Stimulated activated naive CD8-positive, alpha-beta T cell treated with anti-CD3 and anti-CD28 coated beads, Interleukin-15, amount 100 ng/mL, for 72 hours (primary cell): ENCODE measurements at places on chromosomes 13 and 19.
A peak's percentile ranks its signal among the peaks of the same experiment; 100 is the strongest.

DNA sequence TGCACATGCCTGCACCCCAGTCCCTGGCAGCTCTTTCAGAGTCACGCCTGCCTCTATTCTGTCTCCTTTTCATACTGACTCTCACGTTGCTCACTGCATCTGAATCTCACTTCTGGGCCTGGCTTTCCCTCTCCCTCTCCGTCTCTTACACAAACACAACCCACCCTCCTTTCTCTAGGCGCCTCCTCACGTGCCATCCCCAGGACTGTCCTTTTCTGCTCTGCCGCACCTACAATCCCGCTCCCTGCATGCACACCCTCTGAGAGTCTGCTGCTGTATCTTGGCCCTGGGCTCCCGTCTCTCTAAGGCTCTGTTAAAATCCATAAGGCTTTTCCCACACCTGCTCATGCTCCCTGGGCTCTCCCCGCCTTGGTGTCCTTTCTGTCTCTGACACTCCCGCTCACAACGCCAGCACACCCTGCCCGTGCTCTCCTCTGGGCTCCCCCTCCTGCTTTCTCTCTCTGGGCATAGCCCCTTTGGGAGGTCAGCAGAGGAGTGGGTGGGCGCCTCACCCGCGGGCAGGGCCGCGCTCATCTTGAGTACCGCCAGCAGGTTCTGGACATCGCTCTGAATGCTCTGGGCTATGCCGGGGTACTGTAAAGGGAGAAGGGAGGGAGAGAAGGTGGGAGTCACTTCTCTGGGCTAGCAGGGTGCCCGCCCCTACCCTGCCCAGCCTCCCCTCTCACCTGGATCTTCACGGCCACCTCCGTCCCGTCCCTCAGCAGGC is 12.7 kb upstream of the NUMBL start:
- DNase-seq: no peak

GRCh38 chr13:100125946-100126345 is 37.1 kb downstream of the PCCA start:
- no peak for DNase-seq

DNA sequence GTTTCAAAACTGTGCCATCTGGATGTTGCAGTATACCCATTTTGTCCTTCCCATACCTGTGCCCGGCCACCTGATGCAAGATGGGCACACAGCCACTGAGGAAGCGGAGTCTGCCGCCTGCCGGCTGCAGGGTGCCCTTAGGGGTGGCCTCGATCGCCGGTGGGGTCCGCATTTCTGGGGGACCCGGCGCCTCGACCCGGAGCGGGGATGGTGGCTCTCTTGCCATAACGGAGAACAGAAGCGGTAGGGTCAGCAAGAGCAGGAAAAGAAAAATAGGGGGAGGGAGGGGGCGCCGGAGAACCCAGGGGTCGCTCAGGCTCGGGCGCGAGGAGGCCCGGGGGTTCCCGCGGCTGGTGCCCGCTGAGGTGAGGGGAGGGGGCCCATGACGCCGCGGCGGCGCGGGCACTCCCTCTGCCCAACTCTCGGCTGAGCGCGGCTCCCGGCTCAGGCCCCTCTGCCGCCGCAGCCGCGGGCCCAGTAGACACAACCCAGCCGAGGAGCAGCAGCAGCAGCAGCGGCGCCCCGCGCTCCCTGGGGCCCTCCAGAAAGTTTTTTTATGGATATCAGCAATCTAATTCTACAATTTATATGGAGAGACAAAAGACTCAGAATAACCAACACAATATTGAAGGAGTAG is 13.8 kb upstream of the CYP4F2 start:
- no peak for DNase-seq

GRCh38 chr19:40232479-40232878 is 6.0 kb upstream of the CCNP start:
- DNase-seq: no peak

- DNase-seq: no peak
These were observed 29.2 kb upstream of the TSHZ3 start for GRCh38 chr19:31378404-31378803.

DNA sequence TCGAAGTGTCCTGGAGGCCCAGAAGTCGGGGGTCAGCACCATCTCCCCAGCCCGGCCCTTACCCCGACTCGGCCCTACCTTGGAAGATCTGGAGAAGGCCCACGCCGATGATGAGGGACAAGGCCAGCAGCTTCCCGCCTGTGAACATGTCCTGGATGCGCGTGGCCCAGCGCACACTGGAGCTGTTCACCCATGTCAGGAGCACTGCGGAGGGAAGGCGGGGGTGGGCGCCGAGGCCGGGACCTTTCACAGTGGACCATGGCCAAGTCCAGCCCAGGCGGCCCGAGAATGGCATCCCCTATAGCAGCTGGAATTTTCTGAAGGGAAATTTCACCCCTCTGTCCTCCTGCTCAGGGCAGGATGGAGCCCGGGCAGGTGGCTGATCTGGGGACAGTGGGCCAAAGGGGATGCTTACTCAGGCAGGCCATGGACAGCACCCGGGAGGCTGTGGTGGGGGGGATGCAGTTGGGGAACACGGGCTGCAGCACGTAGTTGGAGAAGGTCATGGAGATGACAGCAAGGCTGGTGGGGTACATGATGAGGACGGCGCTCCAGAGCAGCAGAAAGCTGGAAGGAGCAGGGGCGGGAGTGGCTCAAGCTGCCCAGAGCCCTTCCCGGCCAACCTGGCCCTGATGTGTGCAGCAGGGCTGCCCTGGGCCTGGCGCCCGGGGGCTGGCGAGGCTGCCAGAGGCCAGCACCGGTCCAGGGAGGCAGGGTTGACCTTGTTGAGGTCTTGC is 13.0 kb downstream of the SLC7A10 start:
- no peak for DNase-seq

DNA sequence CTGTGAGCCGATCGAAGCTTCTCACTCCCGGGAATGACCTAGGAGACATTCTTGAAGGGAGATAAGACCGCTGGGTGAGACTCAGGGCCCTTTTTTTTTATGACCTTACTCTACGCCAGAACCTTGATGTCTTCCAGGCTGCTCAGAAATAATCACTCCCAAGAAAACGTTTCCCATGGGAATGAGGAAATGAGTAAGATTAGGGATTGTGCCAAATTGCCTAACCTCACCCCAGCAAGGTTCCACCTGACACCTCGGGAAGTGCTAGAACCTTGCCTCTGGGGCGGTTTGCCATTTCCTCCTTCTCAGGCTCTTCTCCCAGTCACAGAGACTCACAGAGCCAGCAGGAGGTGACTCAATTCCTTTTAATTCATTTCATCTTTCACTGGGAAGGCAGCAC is 2.3 kb downstream of the SLC46A3 start:
- no peak for DNase-seq

GRCh38 chr13:28542804-28543203 is 47.9 kb upstream of the FLT1 start:
- DNase-seq: no peak

DNA sequence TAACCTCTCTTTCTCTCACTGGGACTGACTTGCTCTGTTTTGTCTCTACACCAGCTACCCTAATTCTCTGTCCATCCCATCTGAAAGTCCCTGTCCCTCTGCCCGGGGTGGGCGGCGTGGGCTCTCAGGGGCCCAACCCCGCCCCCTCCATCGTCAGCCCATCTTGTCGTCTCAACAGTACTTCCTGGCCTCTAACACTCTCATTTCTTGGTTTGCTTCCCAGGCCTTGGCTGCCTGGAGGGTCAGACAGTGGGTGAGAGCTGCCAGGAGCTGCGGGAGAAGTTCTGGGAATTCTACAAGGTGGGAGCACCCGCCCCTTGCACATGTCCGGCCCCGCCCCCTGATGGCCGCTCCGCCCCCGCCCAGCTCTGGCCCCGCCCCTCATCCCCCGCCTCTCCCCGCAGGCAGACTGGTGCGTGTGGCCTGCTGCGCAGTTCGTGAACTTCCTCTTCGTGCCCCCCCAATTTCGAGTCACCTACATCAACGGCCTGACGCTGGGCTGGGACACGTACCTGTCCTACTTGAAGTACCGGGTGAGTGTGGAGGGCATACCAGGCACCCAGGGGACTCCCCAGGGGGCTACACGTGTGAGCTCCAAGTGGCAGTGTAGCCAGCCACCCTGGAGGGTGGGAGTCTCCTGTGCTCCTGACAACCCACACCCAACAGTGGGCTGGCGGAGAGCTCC is 1.7 kb downstream of the MPV17L2 start:
- peak; percentile 40 for DNase-seq

- no peak for DNase-seq
These were observed 86.9 kb downstream of the TBC1D4 start for GRCh38 chr13:75395066-75395465.

- peak; percentile 77 for DNase-seq
These were observed at the start of gene SSBP4 for GRCh38 chr19:18419195-18419698. SSBP4 (plus strand) TSS chr19:18419398; CDS start chr19:18419649, 251 bp downstream.

DNA sequence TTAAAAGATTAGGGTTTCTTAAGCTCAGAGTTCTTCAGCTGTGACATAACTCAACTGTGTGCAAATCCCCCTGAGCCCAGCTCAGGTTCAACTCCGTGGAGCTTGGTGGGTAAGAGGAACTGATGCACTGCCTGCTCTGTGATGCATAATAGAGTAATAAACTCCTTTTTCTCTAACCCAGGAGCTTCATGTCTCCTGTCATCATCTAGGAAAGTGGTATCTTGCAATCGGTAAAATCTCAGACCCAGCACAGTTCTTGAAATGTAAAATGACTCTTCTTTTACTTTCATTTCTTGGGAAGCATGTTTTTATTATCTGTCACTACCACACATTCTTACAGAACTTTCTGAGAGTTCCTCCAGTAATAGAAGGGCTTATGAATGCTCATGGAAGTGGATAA is 123.8 kb upstream of the PCDH9 start:
- DNase-seq: no peak

GRCh38 chr13:30736461-30737320 is 1.3 kb downstream of the ALOX5AP start:
- DNase-seq: no peak

GRCh38 chr19:8034178-8034525 is 18.4 kb upstream of the CCL25 start:
- no peak for DNase-seq

DNA sequence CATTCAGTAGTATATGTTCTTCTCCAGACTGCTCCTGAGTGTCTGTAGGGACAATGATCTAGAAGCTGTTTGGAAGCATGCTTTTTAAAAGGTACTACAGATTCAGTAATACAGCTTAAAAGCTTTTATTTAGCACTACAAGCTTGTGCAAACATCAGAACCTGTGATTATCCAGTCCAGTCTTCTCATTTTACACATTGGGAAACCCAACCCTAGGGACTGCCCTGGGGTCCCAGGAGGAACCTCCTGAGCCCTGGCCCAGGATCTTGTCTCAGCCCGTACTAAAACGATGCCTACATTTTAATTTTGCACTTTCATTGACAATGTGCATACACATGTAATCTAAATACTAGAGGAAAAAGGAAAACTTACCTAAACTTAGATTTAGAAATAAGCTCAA is 12.5 kb downstream of the DOCK9 start:
- no peak for DNase-seq

GRCh38 chr13:43861863-43862262 is 17.7 kb downstream of the CCDC122 start:
- no peak for DNase-seq

- DNase-seq: no peak
These were observed 38.1 kb downstream of the PPP2R1A start for GRCh38 chr19:52227980-52228379.

- no peak for DNase-seq
These were observed 25.6 kb downstream of the UBXN6 start for GRCh38 chr19:4431808-4432674.

GRCh38 chr13:26880735-26881134 is 120.1 kb upstream of the GPR12 start:
- DNase-seq: no peak

- DNase-seq: no peak
These were observed 332.4 kb upstream of the ZNF507 start for GRCh38 chr19:32012886-32013631.

- DNase-seq: no peak
These were observed 11.5 kb downstream of the CUL4A start for GRCh38 chr13:113220877-113221276.

DNA sequence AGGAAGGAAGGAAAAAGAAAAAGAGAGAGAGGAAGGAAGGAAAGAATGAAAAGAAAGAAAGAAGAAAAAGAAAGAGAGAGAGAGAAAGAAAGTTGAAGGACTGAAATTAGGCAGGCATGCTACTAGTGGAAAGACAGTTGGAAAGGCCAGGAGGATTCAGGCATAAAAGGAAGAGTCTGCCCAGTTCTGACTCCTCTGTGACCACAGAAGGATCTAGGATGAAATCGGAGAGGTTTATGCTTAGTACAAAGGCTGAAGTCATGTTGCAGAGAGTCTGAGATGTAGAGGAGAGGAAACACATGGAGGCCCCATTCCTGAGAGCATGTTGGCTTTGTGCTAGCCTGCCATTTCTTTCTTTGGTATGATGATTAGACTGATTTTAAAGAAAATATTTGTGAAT is 246.5 kb upstream of the ARGLU1 start:
- no peak for DNase-seq

GRCh38 chr13:95343944-95344343 is 42.7 kb upstream of the ABCC4 start:
- no peak for DNase-seq

DNA sequence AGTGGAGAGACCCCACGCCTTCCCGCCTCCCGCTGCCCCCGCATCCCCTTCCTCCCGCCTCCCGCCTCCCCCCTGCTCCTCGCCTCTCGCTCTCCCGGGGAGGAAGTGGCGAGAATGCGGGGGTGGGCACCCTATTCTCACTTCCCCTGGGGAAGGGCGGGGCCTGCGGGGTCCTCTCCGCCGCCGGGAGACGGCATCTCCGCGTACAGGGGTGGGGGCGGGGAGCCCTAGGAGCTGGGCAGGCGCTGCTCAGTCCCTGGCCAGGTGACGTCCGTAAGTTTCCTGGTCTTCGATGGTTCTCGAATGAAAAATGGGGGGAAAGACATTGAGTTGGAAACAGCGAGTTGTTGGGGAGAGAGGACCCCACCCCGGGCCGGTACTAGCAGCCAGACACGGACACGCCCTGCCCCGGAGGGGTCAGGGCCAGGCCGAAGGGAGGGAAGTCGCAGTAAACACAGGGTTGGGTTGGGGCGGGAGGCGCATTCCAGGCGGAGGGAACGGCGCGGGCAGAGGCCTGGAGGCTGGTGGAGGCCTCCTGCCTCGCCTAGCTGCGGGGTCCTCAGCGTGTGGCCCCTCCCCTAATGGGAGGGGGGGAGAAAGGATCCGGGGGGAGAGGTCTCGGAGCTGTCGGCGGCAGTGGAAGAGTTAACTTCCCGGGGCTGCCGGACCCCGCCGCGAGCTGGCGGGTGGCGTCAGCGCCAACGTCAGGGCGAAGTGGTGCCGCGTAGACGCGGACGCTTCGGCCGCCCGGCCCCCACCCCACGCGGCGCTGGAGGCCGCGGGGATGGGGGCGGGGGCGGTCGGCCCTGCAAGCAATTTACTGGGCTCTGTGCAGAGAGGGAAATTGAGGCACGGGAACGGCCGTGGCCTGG is 10.4 kb upstream of the JUND start:
- peak; percentile 94 for DNase-seq
